Ureter (tissue), 1 donor: ENCODE measurements at places on chromosomes 16 and 17. TPM values are rescaled to one million over a fixed set of nuclear protein-coding genes. Genes with fewer than 3 reads are reported as not detected.

GRCh38 chr17:43721537-43722268 lies 36.9 kb downstream of the SOST start:
- DNase-seq, result no peak

DNA sequence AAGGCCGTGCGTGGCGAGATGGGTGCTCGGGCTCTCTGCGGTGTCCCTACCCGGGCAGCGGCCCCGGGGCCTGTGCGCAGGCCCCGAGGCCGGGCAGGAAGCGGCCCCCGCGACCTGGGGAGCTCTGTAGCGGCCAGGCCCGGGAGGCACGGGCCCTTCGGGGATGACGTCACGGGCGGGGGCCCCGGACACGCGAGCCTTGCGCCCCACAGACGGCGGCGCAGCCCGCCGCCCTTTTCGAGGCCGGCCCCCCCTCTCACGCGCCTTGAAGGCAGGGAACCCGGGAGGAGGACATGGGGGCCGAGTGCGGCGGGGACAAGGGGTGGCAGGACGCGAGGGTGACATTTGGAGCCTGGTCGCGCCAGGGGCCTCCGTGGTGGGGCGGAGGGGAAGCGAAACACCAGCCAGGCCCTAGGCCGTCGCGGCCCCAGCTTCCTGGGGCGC lies 1.1 kb downstream of the RAI1 start:
- no peak for DNase-seq

GRCh38 chr17:54435966-54436365 lies 464.7 kb upstream of the TOM1L1 start:
- no peak for DNase-seq

GRCh38 chr16:53209429-53209828 lies 154.6 kb downstream of the CHD9 start:
- DNase-seq, result no peak

- no peak for DNase-seq
Observed at GRCh38 chr17:4739122-4740024, at the start of the genes CXCL16 and ZMYND15. TSS of gene CXCL16 (minus strand) at chr17:4739928. CDS start at chr17:4739339, 589 bp downstream. TSS of gene ZMYND15 (plus strand) at chr17:4739833. CDS start at chr17:4740549, 716 bp downstream.

- no peak for DNase-seq
Observed at GRCh38 chr16:9625122-9625521, 533.7 kb downstream of the HAPSTR1 start.

DNA sequence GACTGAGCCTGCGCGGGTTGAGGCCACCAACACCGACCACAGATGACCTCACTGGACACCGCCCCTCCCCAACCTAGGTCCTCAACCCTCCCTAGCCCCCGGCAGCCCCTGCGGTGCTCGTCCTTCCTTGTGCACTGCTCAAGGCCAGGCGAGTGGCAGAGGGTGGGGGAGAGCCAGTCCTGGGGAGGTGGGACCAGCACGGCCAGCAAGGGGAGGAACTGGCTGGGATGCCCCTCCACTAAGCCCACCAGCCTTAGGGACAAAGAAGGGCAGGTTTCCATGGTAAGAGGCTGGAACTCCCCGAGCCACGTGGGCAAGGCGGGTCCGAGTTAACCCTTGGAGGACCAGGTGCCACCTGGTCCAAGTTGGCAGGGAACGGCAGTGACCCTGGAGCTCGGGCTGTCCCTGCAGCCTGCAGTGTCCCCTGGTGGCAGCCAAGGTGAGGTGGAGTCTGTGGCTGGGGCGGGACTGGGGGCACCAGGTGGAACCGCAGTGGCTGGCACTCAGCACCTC lies 9.2 kb downstream of the FSCN2 start:
- no peak for DNase-seq

DNA sequence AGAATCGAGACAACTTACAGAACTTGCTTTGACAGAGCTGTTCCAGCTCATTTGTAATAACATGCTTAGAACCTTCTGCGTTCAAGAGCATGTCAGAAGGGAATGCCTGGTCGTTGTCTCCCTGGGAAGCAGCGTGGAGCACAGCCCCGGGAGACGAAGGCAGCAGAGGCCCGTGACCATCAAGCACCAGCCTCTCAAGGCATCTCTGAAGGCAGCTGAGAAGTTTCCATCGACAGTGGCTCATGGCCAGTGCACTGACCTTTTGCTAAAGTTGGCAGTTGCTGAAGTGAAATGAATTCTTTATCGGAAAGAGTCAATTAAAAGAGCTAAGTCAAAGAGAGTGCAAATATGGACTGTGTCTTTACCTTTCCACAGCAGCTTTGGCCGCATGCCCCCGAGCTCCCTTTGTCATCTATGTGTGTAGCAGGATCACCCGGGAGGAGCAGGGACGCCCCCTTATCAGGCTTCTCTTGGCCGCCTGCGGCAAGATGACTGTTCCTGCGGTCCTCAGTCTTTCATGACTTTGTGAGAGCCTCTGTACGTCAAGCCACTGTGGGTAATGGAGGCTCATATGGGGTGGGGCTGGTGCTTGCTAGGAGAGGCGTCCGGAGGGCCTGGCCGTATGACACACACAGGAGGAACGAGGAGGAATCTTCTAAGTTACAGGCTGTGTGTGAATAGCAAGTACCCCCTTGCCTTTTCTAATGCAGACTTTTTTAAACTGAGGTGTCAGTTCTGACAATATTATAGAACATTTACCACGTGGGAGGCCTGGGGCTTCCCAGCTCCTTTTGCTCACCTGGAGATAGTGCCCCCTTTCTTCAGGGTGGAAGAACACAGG lies 54.2 kb downstream of the LDHD start:
- DNase-seq, result no peak

DNA sequence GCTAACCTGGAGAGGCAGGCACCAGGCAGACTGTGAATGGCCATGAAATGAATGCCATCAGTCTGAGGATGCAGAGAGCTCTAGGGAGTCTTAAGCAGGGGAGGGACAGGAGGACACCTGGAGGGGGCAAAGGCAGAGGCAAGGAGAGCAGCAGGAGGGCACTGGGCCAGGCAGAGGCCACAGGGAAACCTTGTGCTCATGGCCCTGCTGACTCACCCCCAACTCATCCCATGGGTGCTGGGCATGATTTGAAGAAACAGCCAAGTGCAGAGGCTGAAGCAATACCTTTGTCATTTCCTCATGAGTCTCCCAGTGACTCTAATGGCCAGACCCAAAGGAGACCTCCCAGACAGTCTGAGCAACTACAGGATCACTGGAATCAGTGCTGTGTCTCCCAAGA lies 141.4 kb downstream of the TMEM132E start:
- no peak for DNase-seq

- no peak for DNase-seq
Observed at GRCh38 chr16:14454391-14454790, 175.7 kb downstream of the PARN start.

DNA sequence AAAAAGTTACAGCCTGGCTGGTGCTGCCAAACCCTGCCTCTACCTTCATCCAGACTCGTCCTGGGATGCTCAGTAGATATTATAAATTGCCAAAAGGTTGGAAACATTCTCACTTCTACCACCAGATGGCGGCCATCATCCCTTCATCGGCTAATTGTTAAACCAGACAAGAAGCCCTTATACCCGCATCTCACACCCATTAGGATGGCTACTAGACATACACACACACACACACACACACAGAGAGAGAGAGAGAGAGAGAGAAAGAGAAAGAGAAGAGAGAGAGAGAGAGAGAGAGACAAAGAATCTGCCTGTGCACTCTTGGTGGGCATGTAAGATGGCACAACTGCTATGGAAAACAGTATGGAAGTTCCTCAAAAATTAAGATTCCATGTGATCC lies 15.0 kb upstream of the SCIMP start:
- peak; percentile 55 for DNase-seq

- no peak for DNase-seq
Observed at GRCh38 chr16:54545854-54546511, 259.4 kb upstream of the IRX3 start.

DNA sequence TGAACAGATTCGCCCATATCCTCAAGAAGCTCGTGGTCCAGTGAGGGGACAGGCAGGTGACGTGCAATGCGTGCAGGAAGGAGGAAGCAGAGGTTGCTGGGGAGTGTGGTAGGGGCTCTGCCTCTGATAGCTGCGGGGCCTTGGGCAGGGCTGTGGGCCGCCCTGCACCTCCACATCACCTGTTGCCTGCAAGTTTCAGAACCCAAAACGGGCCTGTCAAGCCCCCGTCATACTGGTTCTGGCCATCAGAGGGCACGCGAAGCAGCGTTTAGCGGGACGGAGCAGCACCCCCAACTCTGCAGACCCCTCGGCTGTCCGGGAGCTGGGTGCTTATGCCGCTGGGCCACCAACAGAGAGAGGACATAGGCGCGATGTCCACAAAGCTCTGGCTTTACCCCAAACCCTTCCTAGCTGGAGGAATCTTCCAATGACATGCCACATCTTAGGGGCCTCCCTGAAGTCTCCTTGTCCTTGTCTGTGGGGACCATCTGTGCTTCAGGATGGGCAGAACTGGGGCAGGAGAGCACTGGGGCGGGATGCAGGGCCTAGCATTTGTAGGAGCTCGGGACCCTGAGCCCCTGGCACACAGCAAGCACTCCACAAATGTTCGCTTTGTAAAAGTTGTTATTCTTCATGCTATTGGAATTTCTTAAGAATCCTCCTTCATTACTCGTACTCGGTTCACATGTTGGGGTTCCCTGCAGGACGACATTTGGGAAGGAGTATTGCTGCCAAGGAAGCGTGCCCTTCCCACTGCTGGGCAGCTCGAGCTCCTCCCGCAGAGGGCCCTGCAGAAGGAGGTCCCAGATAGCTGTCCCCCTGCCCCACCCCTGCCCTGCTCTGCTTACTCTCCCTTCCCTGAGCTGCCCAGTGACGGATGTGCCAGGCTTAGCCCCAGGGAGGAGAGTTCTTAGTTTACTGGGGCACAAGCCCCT lies 64.3 kb downstream of the CNGB1 start:
- DNase-seq, result no peak

DNA sequence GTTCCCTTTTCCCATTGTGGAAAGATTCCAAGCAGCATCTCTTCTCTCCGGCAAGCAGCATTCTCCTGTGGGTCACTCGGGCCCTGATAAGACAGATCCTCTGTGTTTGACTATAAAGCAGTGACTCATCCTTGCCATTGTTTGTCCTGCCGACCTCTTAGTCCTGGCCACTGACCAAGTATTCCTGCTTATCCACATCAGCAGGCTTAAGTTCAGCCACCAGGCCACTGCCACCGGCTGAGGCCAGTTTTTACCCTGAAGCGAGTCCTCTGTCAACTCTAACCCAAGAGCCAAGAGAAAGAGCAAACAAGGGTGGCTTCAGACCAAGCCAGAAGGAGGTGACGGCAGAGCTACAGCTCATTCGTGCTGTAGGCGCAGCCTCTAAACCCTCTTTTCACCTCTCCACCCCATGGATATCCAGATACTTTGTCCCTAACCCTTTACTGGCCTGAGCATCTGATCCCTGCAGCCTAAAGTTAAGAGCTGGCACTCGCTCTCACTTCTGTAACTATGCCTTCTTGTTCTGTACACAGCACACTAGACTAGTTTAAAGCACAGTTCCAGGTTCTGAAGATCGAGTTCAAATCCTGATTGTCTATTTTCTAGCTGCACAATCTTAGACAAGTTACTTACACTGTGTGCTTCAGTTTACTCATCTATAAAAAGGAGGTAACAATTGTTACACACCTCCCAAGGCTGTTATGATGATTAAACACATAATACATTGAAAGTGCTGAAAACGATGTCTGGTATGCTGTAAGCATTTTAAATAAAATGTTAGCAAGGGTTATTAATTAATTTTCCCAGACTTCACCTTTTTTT lies 31.0 kb downstream of the SOX9 start:
- DNase-seq, result peak; percentile 58

- peak; percentile 64 for DNase-seq
Observed at GRCh38 chr17:28953444-28954118, 2.3 kb upstream of the PHF12 start.

DNA sequence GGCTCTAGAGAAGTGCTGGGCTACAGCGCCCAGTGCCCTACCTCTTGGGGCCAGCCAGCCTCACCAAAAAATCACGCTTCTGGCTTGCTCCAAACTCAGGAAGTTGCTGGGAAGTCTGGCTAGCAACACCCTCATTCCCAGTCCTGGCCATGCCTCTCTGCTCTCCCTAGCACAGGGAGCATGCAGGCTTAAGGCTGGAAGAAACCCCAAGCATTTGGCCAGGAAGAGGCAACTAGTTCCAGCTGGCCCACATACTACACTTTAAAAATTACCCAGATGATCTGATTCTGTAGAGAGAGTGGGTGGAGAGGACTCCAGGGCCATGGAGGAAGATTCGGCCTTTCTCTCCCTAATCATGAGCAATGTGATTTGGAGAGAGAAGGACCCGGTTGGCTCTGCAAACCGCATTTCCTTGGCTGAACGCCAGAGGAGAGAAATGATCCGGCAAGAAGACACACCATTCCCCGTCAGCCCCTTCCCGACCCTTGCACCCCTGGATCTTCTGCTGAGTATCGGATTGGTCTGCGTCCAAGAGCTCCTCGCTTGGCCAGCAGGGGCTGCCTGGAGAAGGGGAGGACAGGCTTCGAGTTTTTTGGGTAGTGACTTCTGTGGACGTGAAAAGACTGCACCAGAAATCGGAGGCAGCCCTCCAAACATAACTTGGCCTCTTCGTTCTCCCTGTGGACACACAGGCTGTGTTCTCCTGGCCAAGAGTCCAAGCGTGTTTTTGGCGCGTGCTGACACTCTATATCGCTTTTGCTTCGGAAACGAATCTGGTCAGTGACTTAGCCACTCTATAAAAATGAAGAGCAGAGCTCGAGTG lies 406.3 kb downstream of the WWOX start:
- peak; percentile 85 for DNase-seq

- no peak for DNase-seq
Observed at GRCh38 chr16:31216422-31217135, at the start of gene PYDC1. TSS of gene PYDC1 (minus strand) at chr16:31217135. CDS start at chr16:31217028, 107 bp downstream.

DNA sequence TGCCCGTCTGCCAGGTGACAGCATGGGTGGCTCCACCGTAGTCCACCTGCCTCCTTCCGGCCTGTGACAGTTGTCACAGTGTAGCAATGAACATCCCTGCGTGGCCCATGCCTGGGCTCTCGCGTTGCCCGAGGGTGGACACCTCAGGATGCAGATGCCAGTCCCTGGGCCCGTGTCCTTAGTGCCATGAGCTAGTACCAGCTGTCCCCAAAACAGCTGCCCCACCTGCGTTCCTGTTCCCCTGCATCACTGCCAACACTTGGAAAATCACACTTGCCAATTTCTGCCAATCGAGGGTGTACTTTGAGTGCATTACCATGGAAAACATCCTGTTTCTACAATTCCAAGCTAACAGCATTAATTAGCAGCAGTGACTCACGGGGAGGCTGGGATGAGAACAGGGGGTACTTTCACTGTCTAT lies 9.0 kb upstream of the C16orf95 start:
- DNase-seq, result no peak

- no peak for DNase-seq
Observed at GRCh38 chr16:62130101-62130500, 93.9 kb upstream of the CDH8 start.

GRCh38 chr16:3879887-3880564 lies 487 bp downstream of the CREBBP start:
- peak; percentile 71 for DNase-seq

The HYDIN gene
- 8.4 TPM for total RNA-seq

The BICDL2 gene
- 94.3 TPM for total RNA-seq

The KRTAP4-4 gene
- total RNA-seq, result not detected

The KRT33B gene
- not detected for total RNA-seq

The CDR2 gene
- 50.1 TPM for total RNA-seq

The KRTAP1-1 gene
- total RNA-seq, result not detected

The SOCS7 gene
- 25.6 TPM for total RNA-seq

The GNG13 gene
- 0.52 TPM for total RNA-seq

The PLCD3 gene
- total RNA-seq, result 153 TPM

The TSEN54 gene
- total RNA-seq, result 25.1 TPM

The TNFRSF13B gene
- 0.83 TPM for total RNA-seq

The RHBDL3 gene
- total RNA-seq, result 0.99 TPM

The KRTAP9-4 gene
- total RNA-seq, result not detected
